ENCODE measurements at places on chromosomes 7 and 10.
A peak's percentile ranks its signal among the peaks of the same experiment; 100 is the strongest.

DNA sequence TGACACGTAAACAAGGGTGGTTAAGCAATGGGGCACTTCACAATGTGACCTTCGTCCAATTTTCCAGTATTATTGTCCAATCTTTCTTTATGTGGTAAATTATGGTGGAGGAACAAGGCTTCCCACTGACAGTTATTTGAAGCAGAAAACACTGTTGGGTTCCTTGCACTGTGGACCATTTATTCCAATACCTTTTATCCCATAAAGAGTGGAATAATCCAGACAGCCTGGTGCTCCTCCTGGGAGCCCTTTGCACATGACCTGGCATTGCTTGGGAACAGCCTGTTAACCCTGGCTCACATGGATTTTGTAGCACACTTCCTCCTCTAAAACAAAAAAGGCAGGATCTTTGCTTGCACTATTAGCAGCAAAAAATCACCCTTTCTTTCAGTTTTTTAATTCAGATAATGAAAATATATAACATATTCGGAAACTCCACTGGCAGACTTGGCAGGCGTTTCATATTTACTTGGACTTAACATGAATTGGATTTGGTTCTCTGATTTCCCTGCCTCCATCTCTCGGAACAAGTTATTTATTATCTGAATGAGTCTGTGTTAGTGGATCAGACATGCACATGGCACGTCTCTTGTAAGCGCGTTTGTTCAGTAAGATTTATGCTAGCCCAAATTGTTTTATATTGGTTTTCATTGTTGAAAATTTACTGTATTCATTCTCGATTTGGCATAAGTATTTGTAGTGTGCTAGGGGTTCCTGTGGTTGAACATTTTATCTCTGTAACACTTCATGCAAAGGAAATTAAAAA, 59.3 kb downstream of the BMPER start:
- no peak for DNase-seq

- no peak for DNase-seq
Observed at GRCh38 chr7:105028004-105028403, 14.0 kb downstream of the KMT2E start.

GRCh38 chr7:151852486-151853396, 24.2 kb downstream of the PRKAG2 start:
- no peak for DNase-seq

DNA sequence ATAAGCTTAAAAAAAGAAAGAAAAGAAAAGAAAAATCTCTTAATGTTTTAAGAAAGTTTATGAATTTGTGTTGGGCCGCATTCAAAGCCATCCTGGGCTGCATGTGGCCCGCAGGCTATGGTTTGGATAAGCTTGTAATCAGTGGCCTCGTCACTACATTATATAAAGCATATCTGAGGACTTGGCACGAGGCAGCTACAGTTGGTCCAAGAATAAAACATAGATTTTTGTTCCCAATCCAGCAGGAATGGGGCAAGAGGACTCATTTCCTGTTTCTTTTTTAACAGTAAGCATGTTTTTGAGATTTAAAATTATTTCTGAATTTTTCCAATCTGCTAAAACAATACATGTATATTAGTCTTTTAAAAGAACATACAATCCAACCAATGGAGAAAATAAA, 28.6 kb downstream of the MCM10 start:
- DNase-seq, result no peak

- no peak for DNase-seq
Observed at GRCh38 chr7:81150951-81151361, 232.1 kb upstream of the SEMA3C start.

- DNase-seq, result no peak
Observed at GRCh38 chr7:107069457-107069856, 25.0 kb downstream of the PRKAR2B start.

DNA sequence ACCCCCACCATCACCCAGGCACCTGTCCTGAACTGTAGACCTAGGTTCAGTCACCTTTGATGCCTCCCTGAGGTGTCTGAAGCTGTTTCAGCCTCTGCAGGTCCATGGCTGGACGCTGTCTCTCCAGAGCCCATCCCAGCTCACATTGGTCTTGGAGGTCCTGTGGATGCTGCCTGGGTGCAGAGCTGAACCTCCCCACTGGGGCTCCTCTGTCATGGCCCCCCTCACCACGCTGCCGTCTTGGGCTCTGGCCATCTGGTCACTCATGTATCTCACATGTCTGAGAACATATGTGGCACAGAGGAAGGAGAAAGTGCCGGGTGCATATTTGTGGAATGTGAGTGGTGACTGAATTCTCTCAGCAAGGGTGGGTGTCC, 108.9 kb downstream of the NKX6-2 start:
- no peak for DNase-seq

DNA sequence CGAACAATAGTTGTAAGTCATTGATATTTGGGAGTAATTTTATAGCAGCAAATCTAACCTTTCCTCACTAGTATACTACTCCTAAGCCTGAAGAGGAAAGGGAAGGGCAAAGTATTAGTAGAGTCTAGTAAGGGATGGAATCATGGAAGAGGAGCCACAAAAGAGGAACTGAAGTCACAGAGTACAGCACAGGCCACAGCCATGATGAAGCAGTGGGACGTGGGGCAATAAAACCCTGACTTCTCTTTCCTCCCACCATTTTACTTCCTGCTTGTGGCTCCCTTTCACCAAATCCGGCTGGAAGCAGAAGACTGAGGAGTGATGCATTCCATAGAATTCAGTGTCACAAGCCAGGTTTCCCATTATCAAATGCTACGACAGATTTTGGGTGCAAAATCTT, 58.7 kb downstream of the CABCOCO1 start:
- no peak for DNase-seq

DNA sequence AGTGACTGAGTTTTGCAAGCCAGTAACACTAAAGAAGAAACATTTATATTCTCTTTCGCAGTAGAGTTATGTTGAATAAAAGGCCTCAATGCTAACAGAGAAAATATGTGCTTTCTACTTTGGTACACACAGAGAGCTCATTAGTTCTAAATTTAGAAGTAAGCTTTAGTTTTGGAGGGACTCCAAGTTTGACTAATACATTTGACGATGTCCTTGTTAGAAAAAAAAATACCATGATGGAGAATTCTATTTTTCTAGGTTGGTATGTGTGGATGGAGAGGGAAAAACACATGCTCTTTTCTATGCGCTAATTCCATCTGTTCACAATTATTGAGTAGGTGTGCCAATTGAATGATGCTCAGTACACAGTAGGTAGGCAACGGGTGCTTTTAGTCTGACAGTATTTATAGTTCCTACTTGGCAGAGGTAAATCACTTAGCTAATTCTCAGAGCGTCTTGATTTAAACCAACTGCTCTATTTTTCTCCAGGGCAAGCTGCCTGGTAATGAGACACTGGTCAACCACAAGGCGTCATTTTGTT, 327.2 kb upstream of the AKR1E2 start:
- peak; percentile 8 for DNase-seq

DNA sequence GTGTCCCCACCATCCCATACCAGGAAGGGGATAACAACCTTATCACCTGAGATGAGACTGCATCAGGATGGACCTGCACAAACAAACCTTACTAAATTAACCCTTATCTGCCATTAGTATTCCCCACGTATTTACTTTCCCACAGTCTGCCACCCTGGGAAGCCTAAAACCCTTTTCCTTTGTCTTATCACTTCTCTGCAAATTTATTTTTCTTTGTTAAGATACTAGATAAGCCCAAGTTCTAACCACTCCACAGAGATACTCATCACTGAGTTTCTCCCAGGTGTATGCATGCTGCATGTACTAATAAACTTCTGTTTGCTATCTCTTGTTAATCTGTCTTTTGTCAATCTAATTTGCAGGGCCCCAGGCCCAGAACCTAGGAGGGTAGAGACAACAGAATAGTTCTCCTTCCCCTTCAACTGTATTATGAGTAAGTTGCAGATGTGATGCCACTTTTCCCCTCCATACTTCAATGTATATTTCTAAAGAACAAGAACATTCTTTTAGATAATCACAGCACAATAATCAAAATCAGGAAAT, 66.0 kb downstream of the ELMO1 start:
- DNase-seq, result no peak

All from NCI-H1092 (cell line).